ENCODE measurements at places on chromosomes 2 and 18. TPM values are rescaled to one million over a fixed set of nuclear protein-coding genes. Genes with fewer than 3 reads are reported as not detected.
A peak's percentile ranks its signal among the peaks of the same experiment; 100 is the strongest.

Gene ASTL
- 2.9 TPM for total RNA-seq

DNA sequence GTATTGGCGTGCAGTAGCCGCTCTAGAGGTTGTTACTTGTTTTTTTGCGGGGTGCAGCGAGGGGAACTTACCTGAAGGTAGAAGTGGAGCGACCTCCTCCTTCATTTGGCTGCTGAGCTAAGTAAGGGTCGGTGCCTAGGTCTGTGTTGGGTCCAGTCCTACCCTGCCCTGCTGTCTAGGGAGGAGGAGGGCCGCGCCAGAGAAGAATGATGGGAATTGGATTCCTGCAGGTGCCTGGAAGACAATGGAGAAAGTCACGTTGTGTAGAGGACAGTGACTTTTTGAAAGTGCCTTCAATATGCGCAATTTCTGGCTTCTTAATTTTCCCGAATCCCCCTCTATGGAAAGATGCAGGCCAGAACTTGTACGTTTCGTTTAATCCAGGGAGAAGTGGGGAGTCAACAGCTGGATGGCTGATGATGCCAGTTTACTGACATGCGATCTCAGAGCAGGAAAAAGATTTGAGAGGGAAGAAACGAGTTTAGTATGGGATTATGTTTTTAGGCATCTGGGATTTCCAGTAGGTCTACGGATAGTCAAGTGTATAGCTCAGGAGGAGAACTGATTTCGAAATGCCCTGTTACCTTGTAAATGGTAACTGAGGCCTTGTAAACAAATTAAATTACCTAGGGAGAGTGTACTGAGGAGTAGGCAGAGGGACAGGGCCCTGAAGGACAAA lies 653 bp downstream of the MRPS9 start:
- DNase-seq: no peak

GRCh38 chr2:190649798-190650390 lies 1.0 kb downstream of the NAB1 start:
- DNase-seq: no peak

Gene LRRC30
- not detected for total RNA-seq

Gene RAB12
- 19.2 TPM for total RNA-seq

Gene SOX11
- total RNA-seq: not detected

GRCh38 chr18:76554547-76555222 lies 59.6 kb upstream of the ZNF516 start:
- DNase-seq: no peak

Gene CDH7
- total RNA-seq: not detected

GRCh38 chr18:8460748-8461147 lies 148.5 kb upstream of the RAB12 start:
- DNase-seq: no peak

Gene ATP8B1
- 0.16 TPM for total RNA-seq

- DNase-seq: no peak
Measured at GRCh38 chr2:20604401-20604911, 46.4 kb downstream of the HS1BP3 start.

Gene RAB6C
- total RNA-seq: not detected

Gene KHK
- 12.4 TPM for total RNA-seq

GRCh38 chr2:154484338-154485099 lies 214.0 kb upstream of the KCNJ3 start:
- DNase-seq: no peak

Gene TRIM43
- not detected for total RNA-seq

GRCh38 chr2:234881413-234882241 lies 70.2 kb upstream of the SH3BP4 start:
- DNase-seq: peak; percentile 8

- no peak for DNase-seq
Measured at GRCh38 chr18:24683925-24684324, 223.5 kb downstream of the HRH4 start.

Gene NGEF
- total RNA-seq: not detected

GRCh38 chr2:219836647-219837177 lies 209.3 kb downstream of the SLC4A3 start:
- no peak for DNase-seq

GRCh38 chr18:74611765-74612164 lies 14.1 kb downstream of the ZNF407 start:
- DNase-seq: no peak

DNA sequence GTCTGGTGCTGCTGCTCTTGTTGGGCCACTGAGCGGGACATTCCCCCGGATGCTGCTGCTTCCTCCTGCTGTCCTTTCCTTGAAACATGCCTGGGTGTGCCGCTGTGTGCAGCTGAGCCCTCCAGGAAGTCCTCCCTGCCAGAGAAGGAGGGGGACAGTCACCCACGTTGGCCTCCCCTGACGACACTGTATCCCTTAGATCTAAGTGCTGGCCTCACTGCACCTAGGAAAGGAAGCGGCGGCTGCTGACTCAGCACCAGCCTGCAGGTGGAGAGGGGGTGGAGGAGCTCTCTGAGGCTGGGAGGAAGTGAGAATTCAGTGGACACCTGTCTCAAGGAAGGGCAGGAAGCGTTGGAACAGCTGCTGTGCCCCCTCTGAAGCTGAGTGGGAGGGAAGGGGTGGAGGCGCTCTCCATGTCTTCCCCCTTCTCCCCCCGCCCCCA lies 239.8 kb downstream of the HAUS1 start:
- DNase-seq: peak; percentile 55

GRCh38 chr18:36348971-36349417 lies 51.5 kb downstream of the FHOD3 start:
- no peak for DNase-seq

Gene FBXO15
- total RNA-seq: 0.83 TPM

Gene ICOS
- 143 TPM for total RNA-seq

DNA sequence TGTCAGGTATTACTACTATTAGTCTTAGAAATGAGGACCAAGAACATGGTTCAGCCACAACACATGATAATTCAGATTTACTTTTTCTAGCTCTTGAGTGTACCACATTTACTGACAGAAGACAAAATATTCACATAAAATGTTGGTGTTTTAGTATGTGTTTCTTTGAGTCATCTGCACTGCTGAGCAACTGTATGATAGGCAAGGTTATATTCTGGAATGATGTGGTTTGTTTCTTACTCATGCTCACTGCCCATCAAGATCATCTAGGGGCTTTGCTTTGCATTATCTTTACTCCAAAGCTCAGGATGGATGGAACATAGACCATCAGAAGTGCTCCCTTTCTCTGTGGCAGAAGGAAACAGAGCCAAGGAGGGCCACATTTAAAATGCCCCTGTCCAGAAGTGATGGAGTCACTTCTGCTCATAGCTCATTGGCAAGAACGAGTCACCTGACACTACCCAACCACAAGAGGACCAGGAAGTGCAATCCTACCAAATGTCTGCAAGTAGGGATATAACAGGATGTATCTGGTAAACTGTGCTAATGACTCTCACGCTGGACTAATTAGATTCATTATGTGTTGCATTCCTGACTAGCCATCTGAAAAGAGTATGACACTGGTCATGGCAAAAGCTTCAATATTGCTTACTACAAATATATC lies 81.5 kb downstream of the DIS3L2 start:
- no peak for DNase-seq

Gene ZNF521
- total RNA-seq: not detected

GRCh38 chr2:157231476-157231875 lies 26.0 kb upstream of the GALNT5 start:
- DNase-seq: no peak

Measured in activated T-helper 1 cell treated with anti-CD3 and anti-CD28 coated beads, Interleukin-12 subunit alpha, Interleukin-12 subunit beta, Interleukin-2, Interleukin-4 antibody, amounts not matched to agents 30 ng/mL and 10 ng/mL and 1 ng/mL, durations not matched to agents 14 hours and 24 hours and 36 hours (primary cell).